Aorta (tissue), 5 donors: ENCODE measurements at places on chromosomes 7 and 10. TPM values are rescaled to one million over a fixed set of nuclear protein-coding genes. Genes with fewer than 3 reads are reported as not detected.

DNA sequence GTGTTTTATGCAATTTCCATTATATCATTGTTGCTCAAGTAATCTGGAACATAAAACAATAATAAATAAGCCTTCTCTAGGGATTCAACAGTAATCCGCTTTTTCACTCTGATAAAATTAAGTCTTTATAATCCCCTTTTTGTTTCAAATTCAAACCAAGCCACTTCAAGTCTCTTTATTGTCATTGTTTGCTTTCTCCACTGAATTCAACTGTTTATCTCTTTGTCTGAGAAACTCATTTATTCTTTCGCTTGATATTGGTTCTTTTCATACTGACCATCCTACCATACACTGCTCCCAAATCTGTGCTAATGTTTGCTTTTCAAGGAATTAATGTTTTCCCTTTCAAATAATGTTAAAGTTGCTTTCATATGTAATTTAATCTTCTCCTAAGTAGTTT, 550.4 kb upstream of the PCDH15 start:
- DNase-seq, result no peak

- DNase-seq, result no peak
Measured at GRCh38 chr7:14286036-14286435, 296.6 kb upstream of the ETV1 start.

GRCh38 chr10:30433306-30433729, 666 bp upstream of the MAP3K8 start:
- peak; percentile 93 for DNase-seq

The GPAM gene
- total RNA-seq, result 13.7 TPM

GRCh38 chr10:73937333-73938043, 26.6 kb downstream of the PLAU start:
- no peak for DNase-seq

The STEAP1B gene
- total RNA-seq, result 5.1 TPM

DNA sequence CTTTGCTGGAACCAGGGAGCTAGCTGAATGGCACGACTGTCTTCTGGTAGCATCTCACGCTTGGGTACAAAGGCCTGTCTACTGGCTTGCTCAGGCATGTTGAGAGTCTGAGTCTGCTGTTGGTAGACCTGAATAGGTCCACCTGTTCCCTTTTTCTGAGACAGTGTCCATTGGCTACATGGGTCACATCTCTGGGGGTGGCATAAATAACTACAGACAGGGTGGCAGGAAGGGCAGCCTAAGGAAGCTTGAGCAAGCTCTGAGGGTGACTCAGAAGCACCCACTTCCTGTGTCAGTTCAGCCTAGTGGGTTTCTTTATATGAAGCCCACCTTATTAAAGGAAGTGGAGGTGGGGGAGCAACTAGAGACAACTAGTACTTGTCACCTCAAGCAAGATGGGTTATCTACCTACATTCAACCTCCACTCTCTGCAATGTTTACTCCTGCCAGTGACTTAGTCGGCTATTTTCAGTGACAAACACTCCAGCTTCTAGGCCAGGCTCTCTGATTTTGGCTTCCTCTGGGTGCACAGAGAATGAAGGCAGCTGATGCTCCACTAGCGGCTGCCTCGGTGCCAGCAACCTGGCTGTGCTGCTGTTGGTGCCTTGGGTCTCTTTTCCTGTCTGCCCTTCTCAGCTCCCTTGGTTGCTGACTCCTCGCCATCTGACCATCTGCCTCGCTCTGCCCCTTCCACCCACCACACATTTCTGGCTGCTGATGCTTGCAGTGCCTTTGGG, 5.7 kb upstream of the ZYX start:
- peak; percentile 48 for DNase-seq

DNA sequence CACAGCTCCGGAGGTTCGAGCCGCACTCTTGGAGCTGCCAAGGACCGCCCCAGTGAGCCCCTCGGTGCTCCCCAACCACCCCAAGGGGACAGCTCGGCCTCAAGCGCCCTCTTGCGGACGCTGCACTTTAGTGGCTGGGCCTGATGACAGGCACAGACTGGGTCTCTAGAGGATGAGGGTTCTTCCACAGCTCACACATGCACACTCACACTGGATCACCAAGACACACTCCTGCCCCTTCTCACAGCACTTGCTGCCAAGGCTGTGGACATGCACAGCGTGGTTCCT, 2.1 kb downstream of the RET start:
- DNase-seq, result no peak

DNA sequence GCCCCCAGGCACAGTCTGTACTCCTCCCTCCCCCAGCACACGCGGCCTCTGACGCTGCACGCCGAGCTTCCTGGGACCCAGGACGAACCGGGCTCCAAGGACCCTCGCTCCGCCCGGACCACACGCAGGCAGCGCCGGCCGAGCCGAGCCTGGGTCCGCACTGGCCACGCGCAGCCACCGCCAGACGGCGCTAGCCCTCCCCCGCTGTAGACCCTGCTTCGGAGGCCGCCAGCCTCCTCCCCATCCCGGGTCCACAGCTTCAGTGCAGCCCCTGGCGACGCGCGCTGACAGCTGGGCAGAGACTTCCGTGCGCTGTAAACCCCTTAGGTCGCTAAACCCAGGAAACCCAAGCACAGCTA, 936 bp upstream of the TCERG1L start:
- DNase-seq, result no peak

DNA sequence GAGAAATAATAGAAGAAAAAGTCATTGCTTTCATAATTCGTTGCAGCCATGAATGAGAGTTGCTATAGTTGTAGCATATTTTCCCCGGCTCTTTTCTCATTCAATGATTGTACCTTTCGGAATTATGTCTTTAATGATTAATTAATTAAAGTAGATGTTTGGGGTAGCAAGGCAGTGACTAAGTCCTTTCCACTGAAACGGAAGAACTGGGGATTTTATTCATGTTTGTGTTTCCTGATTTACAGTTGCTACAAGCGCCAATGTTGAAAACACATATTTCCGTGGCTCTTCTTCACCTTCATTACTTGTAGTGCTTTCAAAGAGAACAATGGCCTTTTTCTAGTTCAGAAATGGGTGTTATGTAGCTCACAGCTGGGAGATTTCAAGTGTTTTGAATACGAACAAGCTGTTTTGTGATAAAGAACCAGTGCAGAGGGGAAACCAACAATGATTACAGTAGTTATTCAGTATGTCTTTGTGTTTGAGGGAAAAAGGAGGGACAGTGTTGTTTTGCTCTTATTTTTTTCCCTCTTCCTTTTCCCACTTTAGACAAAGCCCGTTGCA, 153.5 kb downstream of the NSUN6 start:
- no peak for DNase-seq

DNA sequence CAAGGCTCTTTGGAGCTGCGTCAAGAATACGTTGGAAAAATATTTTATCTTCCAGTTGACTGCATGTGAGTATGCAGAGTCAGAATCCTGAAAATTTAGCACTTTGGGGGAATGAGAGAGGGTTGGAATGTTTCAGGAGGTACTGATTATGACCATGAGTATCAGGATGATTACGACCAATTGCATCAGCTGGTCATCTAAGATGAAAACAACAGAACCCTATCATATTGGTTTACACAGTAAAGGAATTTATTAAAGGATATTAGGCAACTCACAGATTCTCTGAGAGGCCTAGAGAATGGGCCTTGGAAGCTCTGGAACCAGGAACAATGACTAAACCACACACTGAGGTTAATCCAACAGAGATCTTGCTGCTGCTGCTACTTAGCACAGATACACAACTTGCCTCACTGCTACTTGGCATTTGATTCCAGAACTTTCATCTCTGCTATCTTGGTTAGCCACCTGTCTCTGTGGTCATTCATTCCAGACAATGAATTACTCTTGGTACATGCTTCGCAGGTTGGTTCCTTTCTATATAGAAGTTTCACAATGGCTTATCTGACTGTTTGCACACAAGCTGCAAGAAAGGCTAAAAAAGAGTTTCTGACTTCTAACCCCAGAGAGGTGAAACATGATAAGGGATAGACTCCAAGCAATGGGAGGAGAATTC, 68.0 kb upstream of the CTTNBP2 start:
- DNase-seq, result no peak

The PON1 gene
- not detected for total RNA-seq

- no peak for DNase-seq
Measured at GRCh38 chr7:42639930-42640329, 271.9 kb downstream of the C7orf25 start.

The TEX36 gene
- total RNA-seq, result not detected

DNA sequence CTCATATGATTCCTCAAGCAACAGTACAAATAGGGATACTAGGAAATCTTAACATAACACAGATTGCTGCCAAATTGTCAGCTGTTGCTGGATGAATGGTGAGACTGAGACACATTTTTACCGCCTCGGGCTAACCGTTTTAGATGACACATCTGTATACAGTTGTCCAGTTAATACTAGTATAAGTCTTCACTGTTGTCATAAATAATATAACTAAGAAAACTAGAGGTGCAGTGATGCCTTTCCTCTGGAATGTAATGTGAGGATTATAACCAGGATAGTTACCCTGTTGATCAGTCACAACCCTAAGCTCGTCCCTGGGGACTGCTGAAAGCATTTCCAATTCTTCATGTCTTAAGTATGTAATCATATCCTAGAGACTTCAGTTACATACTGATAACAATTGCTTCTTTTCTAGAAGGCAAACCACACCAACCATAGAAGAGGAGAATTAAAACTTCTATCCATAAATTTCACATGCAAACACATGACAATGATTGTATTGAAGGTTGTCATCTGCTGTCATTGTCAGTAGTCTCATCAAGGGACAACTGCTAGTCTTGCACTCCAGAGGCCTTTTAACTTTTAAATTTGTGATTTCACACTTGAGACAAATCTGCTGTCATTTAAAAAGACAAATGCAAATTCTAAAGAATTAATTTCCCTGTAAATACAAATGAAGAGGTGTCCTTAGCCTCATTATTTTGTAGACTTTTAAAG, 100.4 kb upstream of the SEMA3D start:
- no peak for DNase-seq

DNA sequence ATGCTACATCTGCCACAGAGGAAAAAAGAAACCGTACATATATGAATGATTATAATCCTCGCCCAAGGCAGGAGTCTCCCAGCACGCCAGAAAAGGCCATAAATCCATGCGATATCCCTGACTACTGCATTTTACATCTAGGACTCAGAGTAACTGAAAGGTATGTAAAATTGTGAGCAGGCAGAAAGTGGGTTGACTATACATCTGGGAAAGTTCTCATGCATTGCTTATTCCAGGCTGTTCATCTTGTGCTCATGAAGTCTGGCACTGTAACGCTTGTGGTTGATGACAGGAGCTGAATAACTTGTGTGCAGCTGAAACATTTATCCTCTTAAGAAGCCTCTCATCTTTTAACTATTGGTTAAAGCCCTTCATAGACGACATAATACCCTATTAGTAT, 193.4 kb upstream of the STEAP4 start:
- DNase-seq, result no peak

The LZTS2 gene
- total RNA-seq, result 94.0 TPM

- no peak for DNase-seq
Measured at GRCh38 chr7:41305001-41305400, 397.9 kb downstream of the INHBA start.

GRCh38 chr7:70886547-70886946, 245.4 kb upstream of the GALNT17 start:
- no peak for DNase-seq

The SPDYE2B gene
- total RNA-seq, result not detected

DNA sequence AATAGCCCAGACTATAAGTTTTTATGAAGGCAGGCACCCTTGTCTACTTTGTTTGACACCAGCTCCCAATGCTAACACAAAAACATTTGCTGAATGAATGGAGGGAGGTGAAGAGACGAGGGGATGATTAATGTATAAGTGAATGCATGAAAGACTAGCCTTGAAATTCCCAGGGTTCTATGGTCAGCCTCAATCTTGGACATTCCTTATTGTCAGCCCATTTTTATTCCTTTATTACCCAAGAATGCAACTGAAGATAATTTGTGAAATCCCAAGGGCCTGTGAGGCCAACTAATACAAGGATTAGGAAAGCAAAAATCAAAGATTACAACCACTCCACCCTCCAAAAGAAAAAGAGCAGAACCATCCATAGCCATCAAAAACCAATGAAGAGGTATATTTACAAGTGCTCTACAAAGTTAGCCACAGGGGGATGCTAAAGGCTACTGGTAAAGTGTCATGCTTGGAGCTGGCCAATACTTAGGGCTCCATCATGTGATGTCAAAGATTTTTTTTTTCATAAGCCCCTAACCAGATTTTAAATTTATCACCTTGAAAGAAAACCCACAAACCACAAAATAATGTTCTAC, 40.0 kb upstream of the ASAH2 start:
- DNase-seq, result no peak

- peak; percentile 92 for DNase-seq
Measured at GRCh38 chr10:97714401-97715258, 1.1 kb downstream of the MARVELD1 start.

DNA sequence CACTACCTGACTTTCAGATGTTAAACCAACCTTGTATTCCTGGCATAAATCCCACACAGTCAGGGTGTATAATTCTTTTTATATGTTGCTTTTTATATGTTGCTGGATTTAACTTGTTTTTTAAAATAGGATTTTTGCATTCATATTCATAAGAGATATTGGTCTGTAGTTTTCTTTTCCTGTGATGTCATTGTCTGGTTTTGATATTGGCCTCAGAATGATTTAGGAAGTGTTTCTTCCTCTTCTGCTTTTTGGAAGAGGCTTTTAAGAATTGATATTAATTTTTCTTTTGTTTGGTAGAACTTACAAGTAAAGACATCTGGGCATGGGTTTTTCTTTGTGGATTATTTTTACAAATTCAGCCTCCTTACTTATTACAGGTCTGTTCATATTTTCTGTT, 93.1 kb downstream of the CARD11 start:
- no peak for DNase-seq

GRCh38 chr7:27240015-27240731, 2.4 kb upstream of the EVX1 start:
- DNase-seq, result no peak

DNA sequence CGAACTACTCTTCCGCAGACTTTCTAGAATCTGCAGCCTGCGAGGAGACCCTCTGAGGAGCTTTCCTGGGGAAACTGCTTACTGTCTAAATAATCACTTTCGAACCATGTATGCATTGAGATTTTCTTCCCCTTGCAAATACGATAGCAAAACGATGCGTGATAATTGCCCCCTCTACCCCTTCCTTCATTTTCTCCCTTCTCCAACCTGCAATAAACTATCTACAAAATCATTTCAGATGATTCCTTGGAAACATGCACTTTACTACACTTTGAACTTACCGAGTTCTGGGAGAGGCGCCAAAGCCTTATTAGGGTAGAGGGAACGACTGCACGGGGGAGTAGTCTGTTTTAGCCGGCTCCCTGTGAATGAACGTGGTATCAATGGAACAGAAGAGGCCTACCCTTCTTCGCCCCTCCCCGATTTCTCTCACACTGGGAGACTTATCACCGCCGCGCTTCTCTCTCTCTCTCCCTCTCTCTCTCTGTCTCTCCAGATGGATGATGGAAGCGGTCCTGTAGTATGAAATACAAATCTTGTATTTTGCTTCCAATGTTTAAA, at the start of gene FGFBP3:
Gene FGFBP3, minus strand, starts transcription at position 370 of the 561 bp plus-strand sequence. CDS start 517 bp downstream, outside the sequence.
- DNase-seq, result no peak

DNA sequence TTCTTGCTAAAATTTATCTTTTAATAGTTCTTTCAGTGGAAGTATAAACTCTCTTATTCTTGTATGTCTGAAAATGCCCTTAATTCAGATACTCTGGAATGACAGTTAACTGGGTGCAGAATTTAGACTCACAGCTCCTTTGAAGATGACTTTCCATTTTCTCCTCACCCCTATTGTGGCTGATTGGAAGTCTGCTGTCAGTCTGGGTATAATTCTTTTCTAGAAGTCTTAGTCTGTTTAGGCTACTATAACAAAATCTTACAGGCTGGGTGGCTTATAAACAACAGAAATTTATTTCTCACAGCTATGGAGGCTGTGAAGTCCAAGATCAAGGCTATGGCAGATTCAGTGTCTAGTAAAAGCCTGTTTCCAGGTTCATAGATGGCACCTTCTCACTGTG, 145.2 kb upstream of the GDF10 start:
- no peak for DNase-seq

GRCh38 chr10:113958631-113959382, 84.9 kb upstream of the ADRB1 start:
- DNase-seq, result peak; percentile 65
